ENCODE measurements at places on chromosomes 5 and 9.

GRCh38 chr9:128771745-128772519, at the start of gene ZER1:
TSS of gene ZER1 (minus strand) at chr9:128771927. CDS start at chr9:128755565, 16,362 bp downstream.
- DNase-seq: peak; percentile 86

GRCh38 chr5:132427281-132428146, 58.0 kb downstream of the SLC22A5 start:
- peak; percentile 59 for DNase-seq

DNA sequence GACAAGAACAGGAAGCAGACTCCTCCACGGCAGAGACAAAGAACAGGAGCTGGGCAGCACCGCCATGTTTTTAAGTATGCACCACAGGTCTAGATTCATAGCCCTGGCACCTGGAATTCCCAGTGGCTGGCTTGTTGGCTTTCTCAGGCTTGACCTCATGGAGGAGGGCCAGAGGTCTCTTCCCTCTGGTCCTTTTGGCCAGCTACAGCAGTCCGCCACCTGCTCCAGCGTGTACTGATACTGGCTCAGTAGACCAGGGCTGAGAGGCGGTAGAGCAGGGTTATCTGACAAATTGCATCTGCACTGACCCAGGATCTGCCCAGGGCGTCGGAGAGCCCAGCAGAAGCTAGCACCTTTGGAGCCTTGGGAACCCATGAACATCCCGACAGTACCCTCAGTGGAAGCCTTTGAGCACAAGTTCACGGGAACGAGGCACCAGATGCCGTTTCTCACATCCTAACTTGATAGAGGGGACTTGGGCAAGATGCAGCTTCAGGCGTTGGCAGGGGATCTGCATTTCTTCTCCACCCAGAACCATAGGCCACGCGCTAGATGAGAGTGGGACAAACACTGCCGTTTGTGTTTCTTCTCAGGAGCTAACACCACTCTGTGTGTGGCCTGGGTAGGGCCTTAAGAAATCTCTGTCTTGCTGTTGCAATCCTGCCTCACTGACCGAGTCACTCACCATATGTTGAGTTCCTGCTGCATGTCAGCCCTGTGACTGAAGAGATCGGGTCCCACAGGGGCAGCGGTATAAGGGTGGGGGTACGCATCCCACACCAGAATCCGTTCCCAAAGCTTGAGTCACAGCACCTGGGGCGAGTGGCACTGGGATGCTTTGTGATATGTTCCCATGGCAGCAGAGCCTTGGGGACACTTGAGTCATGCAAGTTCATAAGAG, 90.3 kb upstream of the OTULINL start:
- no peak for DNase-seq

DNA sequence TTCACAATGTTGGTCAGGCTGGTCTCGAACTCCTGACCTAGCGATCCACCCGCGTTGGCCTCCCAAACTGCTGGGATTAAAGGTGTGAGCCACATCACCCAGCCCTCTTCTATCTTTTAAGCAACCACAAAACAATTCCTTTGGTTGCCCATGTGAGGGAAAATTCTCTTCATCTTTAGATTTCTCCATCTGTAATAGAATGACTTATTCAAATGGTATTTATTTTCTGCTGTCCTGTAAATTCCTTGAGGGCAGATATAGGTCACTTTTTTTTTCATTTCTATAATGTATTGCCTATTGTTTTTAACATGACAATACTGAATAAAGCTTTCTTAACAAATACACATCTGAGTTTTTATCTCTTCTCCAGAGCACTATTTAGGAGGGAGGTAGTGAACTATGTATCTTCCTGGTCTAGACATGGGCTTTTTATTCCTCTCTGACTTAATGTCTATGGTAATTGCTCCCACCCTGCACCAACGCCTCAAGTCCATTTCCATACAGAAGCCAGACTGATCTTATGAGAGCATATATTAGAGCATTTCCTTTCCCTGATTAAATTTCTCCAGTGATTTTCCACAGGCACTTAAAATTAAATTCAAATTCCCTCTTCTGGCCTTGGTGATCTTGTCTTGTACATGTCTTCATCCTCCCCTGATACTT, 595.6 kb downstream of the CAAP1 start:
- DNase-seq: no peak

DNA sequence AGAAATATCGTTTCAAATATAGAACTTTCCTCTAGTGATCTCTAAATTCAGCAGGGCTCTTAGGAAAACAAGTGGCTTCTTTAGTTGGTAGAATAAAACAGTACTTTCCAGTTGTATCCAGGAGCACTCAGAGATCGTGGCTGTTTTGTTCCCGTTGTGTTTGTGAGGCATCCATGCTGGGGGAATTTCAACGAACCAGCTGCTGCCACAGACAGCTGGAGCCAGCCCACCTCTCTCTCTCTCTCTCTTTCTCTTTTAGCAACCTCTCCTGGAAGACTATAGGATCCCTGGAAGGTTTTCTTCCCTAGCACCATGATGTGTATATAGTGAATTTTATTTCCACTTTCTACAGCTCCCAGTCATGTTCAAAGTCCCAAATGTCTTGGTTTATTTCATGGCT, 1116.0 kb upstream of the SEMA6A start:
- DNase-seq: no peak

DNA sequence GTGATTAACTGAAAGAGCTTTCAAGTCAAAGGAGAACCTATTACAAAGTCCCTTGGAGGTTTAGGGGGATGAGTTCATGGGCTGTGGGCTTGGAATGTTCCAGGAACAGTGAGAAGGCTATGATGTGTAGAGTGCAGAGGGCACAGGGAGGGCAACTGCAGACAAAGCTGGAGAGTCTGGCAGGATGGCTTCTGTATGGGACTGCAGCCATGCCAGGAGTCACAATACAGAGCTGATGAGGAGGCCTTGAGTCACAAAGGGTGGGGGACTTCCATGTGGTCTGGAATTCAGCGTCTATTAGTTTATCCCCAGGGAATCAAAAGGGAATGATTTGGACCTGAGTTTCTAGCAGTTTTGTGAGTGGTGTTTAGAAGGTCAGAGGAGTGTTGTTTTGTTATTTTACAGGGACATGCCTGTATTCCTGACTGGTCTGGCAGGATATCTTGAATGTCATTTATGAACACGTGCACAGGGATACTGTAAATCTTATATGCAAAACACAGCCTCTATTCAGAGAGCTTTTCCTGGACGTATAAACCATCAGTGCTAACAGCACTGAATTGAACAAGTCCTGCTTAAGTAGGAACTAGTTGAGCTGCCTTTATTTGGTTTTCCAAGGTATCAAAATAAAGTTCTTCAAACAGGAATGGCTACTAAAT, 14.3 kb upstream of the TEK start:
- DNase-seq: no peak

GRCh38 chr9:134168757-134169550, 4.6 kb upstream of the RNU6ATAC start:
- no peak for DNase-seq

DNA sequence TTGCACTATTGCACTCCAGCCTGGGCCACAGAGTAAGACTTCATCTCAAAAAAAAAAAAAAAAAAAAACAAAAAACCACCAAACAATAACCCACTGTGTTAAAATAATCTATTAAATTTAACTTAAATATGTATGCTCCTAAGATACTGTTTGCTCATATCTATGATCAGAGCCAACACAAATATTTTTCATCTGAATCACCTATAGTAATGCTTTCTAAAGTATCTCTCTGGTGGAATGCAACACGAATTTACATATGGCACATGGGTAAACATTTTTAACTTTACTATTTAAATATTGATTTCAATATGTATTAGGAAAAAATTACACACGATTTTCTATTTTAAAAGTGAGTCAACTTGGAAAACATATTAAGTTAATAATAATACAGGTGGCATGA, 196.4 kb downstream of the RFX3 start:
- DNase-seq: no peak

GRCh38 chr9:105432247-105432842, 15.5 kb upstream of the FSD1L start:
- DNase-seq: no peak

DNA sequence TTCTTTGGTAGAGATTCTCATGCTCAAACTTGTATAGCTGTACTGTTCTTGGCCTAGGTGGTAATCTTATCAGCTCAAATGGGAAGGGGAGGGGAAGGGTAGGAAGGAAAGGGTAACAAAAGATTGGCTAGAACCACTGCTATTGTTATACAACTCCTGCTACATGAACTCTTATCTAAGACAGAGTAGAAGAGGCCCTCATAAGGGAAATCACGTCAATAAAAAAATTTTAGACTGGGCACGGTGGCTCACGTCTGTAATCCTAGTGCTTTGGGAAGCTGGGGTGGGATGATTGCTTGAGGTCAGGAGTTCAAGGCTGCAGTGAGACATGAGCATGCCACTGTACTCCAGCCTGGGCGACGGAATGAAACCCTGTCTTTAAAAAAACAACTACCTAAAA, 15.9 kb downstream of the STOM start:
- no peak for DNase-seq

DNA sequence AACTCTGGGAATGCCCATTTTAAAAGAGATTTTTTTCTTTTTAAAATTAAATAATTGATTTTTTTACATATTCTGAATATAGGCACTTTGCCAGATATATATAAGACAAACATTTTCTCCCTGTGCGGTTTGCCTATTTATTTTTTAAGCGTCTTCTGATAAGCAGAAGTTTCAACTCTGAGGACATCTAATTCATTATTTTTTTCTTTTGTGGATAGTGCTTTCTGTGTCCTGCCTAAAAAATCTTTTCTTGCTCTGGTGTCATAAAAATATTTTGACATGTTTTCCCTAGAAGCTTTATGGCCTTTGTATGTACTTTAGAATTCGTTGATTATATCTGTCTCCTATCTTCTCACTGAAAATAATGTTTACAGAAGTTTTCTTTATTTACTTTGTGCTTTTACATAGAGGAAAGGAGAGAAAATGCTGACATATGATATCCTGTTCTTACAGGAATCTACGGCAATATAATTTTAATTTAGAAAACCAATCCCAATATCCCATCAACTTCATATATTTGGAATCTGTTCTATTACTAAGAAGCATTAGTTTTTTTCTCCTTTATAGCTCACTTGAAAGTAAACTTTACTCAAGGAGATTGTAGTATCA, 111.9 kb upstream of the EFNA5 start:
- no peak for DNase-seq

- DNase-seq: no peak
Observed at GRCh38 chr5:8213701-8214240, 344.8 kb downstream of the MTRR start.

- DNase-seq: no peak
Observed at GRCh38 chr5:75341934-75342333, 4.9 kb downstream of the HMGCR start.

GRCh38 chr5:553874-554273, 29.6 kb upstream of the SLC9A3 start:
- DNase-seq: peak; percentile 89

GRCh38 chr5:142184988-142185387, 76.4 kb downstream of the NDFIP1 start:
- no peak for DNase-seq

GRCh38 chr9:70832492-70832891, 288.9 kb downstream of the TRPM3 start:
- DNase-seq: no peak

GRCh38 chr9:81268048-81268447, 421.3 kb downstream of the TLE1 start:
- DNase-seq: no peak

GRCh38 chr5:173772384-173773059, 115.6 kb upstream of the CPEB4 start:
- no peak for DNase-seq

GRCh38 chr5:334903-335739, 13.6 kb downstream of the AHRR start:
- no peak for DNase-seq

DNA sequence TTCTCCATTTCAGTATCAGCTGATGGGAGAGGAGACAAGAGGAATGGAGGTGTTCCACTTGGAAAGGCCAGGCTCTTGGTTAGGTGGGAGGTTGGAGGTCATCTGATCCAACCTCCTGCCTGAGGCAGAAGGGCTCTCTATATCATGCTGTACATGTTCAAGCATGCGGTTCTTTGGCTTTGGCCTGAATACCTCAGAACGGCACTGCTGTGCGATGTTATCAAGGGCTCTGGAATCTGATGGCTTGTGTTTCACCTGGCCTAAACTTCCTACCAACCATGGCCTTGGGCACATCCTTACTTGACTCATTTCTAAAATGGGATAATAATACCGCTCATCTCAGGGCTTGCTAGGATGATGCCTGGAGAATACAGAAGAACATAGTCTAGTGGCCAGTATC, 90.1 kb upstream of the FAM169A start:
- DNase-seq: no peak

- DNase-seq: no peak
Observed at GRCh38 chr5:154837009-154837901, 13.1 kb downstream of the FAXDC2 start.

GRCh38 chr5:172988276-172988675, 4.7 kb downstream of the ATP6V0E1 start:
- no peak for DNase-seq

DNA sequence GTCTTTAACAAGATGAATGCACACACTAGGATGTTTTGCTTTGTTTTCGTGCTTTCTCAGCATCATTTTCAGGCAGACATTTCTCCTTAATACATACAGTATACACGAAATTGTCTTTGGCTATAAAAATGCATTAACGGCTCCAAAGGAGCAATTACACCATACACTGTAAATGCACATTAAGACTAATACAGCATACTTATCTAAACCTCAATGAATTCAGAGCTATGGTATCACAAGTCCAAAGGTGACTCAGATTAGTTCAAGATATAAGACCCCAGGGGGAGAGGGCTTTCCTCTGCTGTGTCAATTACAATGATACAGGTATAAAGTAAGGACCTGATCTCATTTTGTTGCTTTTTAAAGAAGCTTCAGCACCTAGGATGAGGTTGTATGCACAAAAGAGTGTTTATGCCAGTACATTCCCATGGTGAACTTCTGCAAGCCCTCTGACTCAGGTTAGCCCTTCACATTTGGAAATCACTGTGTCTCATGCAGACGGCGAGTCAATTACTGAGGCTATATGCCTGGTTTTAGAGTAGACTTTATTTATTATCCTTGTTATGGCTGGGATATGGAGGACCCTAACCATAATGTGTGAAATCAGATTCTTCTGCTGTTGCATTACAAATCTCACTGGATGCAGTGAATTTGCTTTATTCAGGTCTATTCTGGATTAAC, 233.3 kb downstream of the ZNF608 start:
- DNase-seq: no peak

- DNase-seq: no peak
Observed at GRCh38 chr9:104914466-104914865, 13.5 kb downstream of the ABCA1 start.

DNA sequence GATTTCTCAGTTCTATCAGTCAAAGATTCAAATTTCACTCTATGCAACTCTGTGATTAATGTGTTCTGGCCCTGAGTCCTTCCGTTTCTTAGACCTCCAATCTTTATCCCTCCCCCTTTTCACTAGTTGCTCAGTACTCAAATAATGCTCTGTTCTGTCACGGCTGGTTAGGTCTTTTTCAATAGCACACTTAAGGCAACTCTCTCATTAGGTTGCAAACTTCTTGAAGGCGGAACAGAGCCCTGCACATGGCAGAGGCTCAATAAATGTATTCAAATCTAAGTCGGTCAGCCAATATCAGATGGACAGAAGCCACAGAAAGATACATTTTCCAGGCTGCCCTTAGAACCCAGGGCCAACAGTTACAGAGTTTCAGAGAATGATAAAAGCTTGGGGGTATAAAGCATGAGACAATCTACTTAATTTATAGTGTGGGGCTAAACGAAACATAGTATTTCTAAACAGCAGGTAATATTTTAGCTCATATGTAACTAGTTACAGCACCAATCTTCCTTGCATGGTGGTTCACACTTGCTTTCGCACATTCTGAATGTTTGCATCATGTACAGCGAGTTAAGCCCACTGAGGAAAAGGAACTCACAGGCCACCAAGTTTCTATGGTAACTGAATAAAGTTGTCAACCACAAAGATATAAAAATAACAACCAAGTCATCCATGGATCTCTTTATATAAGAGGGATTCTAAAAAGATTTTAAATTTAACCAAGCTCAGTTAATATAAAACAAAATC, 67.1 kb upstream of the GOLPH3 start:
- DNase-seq: no peak
